ENCODE measurements at places on chromosomes 1 and 21. TPM values are rescaled to one million over a fixed set of nuclear protein-coding genes. Genes with fewer than 3 reads are reported as not detected.

- no peak for DNase-seq
Measured at GRCh38 chr1:154474802-154475201, 27.2 kb upstream of the TDRD10 start.

DNA sequence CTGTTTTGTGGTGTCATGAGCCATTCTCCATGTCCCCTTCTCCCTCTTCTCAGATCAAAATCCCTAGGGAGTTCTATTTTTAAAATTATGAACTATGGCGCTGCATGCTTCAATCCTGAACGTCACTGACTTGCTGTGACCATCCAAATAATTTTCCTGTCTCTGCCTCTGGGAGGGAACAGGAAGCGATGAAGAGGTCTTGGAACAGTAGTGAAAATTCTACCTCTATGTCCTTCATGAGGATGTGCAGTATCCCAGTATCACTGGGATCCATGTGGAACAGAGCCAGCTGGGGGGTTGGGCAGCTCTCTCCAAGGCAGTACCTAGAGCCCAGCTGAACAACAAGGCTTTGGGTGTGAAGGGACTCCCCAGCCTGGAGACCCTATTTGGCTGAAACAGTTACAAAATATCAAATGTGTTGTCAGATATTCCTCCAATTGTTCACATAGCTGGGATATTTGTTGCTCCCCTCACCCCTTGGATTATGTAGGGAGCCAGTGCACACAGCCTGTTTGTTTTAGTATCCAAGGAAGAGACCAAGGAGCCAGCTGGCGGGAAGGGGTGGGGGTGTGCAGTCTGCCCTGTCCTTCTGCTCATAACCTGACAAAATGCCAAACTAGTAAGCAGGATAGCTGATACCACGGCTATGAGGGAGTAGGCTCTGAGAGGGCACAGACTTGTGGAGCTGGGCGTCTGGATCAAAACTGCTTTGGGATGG lies 7.6 kb downstream of the DCLRE1B start:
- no peak for DNase-seq

- no peak for DNase-seq
Measured at GRCh38 chr1:226579781-226580323, 31.3 kb downstream of the STUM start.

Gene OR2AK2
- 0.35 TPM for total RNA-seq

DNA sequence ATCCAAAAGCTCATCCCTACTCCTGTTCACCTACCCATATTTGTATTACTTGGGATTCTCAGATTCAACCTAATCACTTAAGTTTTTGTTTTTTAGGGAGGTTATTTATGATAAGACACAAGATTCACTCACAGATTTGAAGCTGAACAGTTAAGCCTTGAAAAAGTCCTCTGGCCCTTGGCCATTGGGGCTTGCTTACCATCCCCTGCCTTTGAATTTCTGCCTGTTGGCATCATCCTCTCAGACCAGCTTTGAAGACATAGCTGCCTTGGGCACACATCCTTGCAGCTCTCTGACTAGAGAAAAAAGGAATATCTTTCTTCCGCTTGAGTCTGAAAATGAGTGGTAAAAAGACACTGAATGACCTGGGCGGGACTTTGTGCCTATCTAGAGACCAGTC lies 41.8 kb upstream of the RALGPS2 start:
- no peak for DNase-seq

DNA sequence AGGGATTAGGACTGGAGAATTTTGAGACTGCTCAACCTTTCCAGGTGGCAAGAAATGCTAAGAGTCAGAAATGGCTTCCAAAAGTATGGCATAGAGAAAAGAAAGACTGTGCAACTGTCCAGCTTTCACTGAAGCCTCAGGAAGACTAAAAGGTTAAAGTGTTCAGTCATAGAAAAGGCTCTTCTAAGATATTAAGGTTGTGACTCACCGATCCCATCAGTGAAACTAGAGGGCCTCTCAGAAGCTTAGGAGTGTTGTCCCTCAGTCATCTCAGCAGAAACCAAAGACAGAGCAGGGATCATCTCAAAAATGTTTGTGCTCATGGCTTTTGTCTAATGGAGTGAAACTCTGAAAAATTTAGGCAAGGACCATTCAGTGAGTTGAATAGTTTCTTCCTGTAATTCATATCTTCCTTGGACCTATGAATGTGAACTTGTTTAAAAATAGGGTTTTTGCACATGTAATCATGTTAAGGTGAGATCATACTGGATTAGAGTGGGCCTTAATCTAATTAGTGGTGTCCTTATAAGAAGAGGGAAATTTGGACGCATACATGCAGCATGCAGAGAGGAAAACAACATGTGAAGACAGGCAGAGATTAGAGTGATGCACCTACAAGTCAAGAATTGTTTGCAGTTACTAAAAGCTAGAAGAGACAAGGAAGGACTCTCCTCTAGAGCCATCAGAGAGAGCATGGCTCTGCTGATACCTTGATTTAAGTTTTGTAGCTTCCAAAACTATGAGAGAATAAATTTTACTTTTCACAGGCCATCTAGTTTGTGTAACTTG lies 71.3 kb downstream of the RPE65 start:
- no peak for DNase-seq

GRCh38 chr1:47840393-47841190 lies 156.6 kb downstream of the TRABD2B start:
- DNase-seq: no peak

DNA sequence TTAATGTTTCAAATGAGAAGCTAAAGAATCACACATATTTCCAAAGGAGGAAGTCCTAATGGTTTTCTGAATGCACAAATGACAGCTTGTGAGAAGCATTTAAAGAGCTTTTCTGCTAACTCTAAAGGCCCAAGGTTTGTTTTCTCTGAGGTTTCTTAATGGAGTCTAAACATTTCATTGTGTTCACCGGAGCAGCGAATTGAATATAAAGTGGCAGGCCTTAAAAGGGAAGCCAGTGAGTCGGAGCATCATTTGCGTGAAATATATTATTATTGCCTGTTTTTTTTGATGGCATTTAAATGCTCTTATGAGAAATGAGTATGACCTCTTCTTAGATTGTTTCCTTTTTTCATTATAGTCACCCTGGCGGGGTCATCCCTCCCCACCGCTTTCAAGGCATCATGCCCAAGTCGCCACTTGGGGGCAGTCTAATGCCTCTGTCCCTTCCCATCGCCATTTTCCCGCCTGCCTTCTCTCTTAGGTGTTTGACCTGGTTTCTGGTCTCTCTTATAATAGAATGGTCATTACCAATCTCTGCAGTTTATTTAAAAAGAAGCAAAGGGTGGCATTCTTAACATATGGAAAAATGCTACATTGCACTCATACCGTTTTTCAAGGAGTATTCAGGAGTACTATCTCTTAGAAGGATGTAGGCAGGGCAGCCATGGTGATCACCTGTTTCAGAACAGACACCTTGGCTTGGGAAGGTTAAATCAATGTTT lies 25.3 kb upstream of the OVAAL start:
- DNase-seq: peak; percentile 92

- DNase-seq: peak; percentile 16
Measured at GRCh38 chr1:26574018-26574417, 44.5 kb downstream of the RPS6KA1 start.

DNA sequence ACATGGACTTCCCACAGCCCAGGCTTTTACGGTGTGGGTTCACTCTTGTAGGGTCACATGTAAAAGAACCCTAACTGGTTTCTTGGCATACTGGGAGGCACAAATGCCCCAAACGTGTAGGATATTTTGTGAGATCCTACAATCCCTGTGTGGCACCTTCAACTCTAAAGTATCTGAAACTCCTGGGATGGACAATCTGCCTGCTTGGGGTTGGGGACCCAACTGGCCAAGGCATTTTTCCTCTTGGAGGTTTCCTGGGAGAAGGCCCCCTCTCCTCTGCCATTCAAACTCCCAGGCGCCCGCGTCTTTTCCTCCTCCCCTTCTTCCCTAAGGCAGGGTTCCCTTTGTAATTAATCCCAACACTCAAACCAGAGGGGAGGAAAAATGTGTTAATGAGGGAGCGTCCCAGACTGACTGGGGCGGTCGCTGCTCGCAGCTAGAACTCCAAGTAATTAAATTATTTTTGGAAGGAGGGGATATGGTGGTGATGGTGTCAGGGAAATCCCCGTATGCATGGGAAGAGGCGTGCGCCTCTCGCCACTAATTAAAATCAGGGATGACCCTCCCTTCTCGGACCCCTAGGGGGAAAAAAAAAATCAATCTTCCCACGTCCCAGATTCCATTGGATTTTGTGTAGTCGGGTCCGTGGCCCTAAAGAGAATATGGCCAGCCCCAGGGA lies 681 bp upstream of the VANGL2 start:
- DNase-seq: peak; percentile 80
